ENCODE measurements at places on chromosomes 6 and 20.

- no peak for DNase-seq
Measured at GRCh38 chr20:41927189-41927588, 309.0 kb upstream of the CHD6 start.

- no peak for DNase-seq
Measured at GRCh38 chr20:57030611-57031600, 235.5 kb downstream of the BMP7 start.

GRCh38 chr6:166809721-166810120, 146.6 kb downstream of the RNASET2 start:
- no peak for DNase-seq

DNA sequence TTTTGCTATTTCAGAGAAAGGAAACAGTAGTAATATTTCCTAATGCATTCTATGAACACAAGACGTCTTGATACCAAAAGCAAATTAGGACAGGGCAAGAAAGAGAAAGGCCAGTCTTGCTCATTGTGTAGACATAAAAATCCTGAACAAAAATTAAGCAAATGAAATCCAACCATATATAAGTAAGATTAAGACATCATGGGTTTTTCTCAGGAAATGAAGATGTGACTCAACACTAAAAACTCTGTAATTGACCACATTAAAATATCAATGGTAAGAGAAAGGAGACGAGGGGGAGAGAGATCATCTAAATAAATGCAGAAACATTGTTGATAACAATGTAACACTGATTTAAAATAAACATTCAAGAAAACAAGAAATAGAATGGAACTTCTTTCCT, 205.4 kb downstream of the SOD2 start:
- no peak for DNase-seq

- DNase-seq: no peak
Measured at GRCh38 chr6:155497273-155497672, 41.6 kb upstream of the NOX3 start.

DNA sequence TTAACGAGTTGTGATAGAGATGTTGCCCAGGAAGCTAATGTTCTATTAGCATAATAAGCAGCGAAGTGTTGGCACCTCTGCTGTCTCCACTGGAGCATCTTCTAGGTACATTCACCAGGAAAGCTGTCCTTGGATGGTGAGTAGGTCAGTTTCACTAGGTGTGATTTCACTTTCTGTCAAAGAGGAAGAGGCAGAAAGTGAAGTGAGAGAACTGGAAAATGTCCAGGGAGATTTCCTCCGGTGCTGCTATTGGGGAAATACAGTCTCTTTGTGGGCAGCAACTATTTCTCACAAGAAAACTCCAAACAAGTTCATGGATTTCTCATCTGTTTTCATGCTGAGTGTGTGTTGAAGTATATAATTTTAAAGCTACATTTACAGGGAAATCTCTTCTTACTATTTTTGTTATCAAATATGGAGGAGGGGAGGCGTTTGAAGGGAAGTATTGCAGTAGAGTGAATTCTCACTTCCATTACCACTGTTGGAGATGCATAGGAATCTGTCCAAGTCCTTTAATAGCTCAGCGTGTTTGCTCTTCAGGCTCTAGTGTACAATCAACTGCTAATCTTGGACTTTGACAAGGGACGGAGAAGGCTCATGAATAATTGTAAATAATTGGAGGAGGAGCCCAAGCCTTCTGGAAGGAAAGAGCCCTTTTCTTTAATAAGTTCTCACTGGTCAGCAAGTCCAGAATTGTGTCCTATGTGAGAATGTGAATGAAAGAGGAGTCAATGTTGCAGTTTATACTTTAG, 16.1 kb upstream of the TSBP1 start:
- no peak for DNase-seq

GRCh38 chr6:116101302-116101718, 657 bp downstream of the NT5DC1 start:
- DNase-seq: no peak

GRCh38 chr6:165962366-165962765, 205.3 kb downstream of the TBXT start:
- no peak for DNase-seq

GRCh38 chr20:62927128-62927705, 912 bp upstream of the DIDO1 start:
- DNase-seq: no peak

DNA sequence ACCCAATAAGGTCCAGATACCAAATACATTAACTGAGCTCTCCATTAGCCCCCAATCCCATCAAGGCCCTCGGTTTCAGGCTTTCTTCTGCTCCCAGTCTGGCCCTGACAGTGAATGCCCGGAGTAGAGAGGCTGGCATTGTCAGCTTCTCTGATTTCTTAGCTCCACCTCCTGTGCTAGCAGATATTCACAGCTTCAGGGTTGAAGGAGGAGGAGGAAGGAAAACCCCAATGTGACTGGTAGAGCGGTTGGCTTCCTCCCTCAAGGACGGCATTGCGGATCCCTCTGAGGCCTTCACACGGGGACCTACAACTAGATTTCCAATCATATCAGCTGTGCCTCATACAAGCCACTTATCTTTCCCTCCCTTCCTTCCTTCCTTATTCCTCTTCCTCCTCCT, 164.1 kb upstream of the SYNDIG1 start:
- no peak for DNase-seq

DNA sequence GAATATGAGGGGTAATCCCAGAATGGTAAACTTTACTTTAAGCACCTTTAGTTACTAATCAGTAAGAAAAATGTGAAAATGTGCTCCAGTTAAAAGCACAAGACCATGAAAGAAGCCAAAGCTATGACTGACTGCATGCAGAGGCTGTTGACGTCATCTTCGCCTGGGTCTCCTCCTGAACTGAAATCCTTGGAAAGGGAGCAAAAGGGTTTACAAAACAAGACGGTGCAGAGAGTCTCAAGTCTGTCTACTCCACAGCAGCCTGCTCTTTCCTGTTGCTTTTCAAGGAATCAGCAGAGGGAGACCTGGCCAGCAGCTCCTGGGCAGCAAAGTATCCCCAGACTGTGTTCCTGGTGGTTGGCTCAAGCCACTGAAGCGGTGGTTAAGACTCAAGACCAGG, 10.2 kb downstream of the FKBP1A start:
- no peak for DNase-seq

- no peak for DNase-seq
Measured at GRCh38 chr6:140909156-140909555, 1223.6 kb upstream of the GJE1 start.

DNA sequence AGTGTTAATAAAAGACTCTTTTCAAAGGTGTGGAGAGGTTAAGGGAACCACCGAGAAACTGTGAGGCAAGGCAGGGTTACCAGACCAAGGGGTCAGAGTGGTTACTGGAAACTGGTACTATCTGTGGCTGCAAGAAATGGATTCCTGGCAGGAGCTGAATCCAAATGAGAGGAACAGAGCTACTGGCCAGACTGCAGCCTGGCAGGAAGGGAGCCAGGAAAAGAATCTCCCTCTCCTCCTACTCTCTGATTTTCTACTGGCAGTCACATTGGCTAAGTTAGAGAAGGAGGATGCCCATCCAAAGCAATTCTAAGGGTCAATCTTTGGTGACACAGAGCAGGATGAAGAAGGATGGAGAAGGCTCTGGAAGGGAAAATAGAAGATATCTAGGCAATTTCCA, 211.5 kb downstream of the GRM1 start:
- no peak for DNase-seq

DNA sequence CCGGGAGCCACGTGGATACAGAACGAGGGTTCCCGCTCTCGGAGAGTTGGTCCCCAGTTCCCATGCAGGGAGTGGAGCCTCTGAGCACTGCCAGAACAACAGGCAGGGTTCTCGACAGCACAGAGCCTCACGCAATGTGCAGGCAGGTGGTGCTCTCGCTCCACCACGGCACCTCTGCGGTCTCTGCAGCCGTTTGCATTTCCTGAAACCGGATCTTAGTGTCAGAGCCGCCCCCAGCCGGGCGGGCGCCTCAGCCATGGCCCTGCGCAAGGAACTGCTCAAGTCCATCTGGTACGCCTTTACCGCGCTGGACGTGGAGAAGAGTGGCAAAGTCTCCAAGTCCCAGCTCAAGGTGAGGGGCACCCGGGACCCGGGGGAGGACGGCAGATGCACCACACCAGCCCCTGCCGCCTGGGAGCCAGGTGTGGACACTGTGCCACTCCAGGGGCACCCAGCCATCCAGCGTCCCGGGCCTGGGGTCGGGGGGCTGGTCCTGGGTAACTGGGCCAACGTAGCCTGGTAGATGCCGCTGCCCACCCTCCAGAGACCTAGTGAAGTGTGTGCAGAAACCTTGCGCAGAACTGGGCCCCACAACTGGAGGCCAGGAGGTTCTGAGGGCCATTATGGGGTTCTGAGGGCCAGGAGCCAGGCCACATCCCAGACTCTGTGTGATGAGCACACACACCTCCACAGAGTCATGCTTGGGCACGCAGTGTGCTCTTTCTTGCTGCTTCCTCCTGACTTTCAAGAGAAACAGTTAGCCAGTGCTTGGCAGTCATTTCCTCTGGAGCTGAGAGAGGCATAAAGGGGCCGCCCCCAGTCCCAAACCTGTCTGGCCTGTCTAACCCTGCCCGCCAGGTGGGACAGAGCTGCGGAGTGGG, at the start of gene DEF6:
Gene DEF6, plus strand, starts transcription at position 218 of the 881 bp plus-strand sequence. Its CDS starts 39 bp downstream, at position 257.
- DNase-seq: peak; percentile 82

DNA sequence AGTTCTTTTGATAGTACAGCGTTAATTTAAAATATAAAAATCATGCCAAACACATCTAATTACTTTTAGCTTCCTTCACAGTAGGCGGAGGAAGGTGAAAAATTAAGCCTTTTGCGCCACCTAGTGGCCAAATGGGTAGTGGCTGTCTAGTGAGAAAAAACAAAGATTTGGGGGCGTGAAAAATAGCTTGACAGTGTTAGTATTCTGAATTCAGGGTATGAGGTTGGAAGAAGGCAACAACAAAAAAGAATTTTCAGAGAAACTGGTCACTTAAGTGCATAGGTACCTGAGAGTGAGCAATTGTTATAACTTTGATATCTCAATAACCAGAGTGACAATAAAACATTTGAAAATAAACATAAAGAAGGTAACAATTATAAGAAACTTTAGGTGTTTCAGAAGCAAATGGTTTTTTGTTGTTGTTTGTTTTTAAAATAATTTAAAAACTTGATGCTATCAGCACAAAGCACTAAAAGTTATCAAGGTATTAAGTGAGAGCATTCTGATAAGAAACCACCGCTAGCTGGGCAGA, 14.3 kb downstream of the PSMB9 start:
- peak; percentile 77 for DNase-seq

- no peak for DNase-seq
Measured at GRCh38 chr20:43722153-43722505, 4.7 kb downstream of the GTSF1L start.

DNA sequence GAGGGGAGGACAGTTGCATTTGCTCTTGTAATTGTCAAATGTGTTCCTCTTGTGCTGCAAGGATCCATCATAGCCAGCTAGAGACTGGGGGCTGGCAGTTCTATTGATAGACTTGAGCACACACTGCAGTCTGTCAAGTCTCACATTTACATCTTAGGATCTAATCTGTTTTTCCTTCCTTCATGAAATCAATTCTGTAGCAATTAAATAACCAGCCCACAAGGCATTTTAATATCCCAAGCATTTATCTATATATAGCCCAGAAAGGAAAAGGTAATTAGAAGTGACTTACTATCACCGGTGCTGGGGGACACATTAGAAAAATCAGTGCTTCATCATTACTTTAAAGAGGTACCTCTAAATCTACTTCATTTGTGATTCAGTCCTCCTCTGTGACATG, 143.0 kb upstream of the STXBP5 start:
- no peak for DNase-seq

DNA sequence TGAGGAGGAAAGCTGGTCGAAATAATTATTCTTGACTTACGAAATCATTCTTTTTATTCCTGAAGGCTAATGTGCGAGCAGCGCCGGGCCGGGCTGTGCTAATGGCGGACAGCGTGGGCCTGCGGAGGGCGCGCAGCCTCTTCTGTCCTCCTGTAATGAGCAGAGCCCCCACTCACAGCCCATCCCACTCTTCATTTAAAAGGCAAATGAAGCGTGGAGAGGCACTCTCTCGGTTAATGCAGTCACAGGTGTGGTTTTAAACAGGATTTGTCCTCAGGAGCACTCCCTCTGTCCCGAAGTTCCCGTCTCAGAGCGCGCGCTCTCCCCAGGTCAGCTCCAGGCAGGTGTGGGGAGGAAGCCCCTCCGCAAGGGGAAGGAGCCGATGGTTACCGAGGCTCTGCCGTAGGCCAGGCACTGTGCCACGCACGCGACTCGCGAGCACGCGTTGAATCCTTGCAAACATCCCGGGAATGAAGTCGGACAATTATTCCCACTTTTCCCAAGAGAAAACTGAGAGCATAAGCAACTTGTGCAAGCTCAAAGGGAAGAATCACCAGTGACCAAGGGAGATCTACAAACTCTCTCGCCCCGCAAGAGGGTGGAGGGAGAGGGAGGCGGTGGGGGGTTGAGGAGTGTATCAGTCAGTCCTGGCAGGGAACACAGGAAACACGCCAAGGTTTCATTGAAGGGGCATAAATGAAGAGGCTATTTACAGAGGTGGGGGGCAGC, 35.5 kb upstream of the ZFAND3 start:
- DNase-seq: no peak

DNA sequence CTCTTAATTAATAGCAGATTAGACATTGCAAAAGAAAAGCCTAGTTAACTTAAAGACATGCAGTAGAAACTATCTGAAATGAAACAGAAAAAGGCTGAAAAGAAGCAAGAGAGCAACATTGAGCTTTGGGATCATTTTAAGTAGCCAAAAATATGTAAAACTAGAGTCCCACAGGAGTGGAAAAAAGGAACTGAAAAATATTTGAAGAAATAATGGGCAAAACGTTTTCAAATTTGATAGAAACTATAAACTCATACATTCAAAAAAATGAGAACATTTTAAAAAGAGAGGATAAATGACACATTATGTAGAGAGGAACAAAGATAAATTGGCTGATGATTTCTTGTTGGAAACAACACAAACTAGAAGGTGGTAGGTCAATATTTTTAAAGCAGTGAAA, 166.1 kb upstream of the AKAP12 start:
- DNase-seq: no peak

- no peak for DNase-seq
Measured at GRCh38 chr6:89368999-89369398, 16.5 kb upstream of the UBE2J1 start.

DNA sequence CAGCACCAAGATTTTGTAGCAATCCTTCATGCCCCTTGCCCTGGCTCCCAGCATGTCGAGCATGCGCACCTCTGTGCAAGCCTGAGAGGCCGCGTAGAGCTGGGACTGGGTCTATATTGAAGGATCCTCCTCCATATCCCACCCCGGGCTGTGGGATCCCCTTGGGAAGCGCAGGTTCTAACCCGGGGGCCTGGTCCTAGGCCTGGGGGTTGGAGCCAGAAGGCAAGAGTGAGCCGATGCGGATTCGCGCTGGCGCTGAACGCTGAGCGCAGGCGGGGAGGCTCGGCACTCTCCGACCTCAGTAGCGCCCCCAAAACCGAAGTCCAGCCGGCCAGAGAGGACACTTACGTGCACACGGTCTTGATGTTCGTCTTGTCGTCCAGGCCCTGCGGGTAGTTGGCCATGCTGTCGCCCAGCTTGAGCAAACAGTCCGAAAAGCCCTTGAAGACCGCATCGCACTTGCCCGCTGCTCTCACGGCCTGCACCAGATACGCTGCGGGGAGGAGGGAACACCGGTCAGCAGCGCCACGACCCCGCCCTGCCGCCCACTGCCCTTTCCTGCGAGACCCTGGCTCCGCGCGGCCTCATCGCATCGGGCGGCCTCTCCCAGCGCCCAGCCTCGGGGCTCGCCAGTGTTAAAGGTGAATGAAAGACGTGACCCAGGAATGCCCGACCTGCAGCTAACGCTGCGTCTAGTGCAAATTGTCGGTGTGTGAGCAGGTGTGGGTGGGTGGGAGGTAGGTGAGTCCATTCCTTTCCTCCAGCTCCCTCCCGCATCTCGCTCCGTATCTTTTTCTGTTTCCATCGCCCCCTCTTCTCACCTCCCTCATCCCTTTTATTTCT, 4.5 kb downstream of the NRN1 start:
- no peak for DNase-seq

Measured in stimulated activated CD8-positive, alpha-beta memory T cell treated with anti-CD3 and anti-CD28 coated beads, Interleukin-4, amount 100 ng/mL, for 1 hour (primary cell).